Right ventricle myocardium superior (tissue), 1 donor: ENCODE measurements at places on chromosomes 1 and 21.
A peak's percentile ranks its signal among the peaks of the same experiment; 100 is the strongest.

DNA sequence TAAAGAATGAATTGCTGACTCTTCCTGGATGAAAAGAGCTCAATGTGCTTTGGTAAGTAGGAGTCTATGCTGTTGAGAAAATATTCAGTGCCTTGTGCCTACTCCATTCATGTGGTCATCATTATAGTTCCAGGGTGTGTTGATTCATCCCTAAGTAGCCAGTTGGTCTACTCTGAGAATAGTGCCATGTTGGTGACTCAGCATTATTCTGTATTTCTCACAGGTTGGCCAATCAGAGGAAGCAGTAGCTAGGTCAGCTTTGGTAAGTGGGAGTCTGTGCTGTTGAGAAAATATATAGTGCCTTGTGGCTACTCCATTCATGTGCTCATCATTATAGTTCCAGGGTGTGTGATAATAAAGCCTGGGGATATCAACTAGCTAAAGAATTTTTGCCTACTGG, 397.3 kb downstream of the AGBL4 start:
- DNase-seq = no peak

DNA sequence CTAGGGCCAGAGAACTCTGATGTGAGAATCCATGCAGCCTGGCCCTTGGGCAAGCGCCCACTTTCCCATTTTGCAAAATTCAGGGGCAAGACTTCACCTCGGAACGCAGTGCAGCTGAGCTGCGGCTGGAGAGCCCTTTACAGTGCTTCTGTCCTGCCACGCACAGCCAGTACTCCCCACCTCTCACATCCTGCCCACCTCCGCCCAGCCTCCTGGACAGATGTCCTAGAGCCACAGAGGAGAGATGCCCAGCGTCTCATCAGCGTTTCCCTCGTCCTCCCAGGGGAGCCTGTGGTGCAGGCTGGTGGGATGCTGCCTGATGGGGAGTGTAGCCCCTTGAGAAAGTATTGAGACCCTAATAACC, 29.6 kb downstream of the RUNX3 start:
- no peak for DNase-seq

DNA sequence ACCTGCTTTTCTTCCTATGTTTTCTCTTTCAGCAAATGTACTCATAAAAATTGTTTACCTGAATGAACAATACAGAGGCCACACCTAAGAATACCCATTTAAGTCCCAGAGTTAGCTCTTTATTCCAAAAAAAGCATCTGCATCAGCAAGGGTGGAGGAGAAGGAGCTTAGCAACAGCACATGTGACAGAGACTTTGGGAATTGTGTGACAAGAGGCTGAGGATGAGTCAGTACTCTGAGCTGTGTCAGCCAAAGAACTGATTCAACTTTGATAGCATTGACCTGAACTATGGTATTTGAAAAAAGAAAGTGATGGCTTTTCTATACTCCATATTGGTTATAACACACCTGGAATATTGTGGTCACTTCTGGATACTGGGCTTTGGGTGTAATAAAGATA, 162.7 kb downstream of the ZNF648 start:
- DNase-seq = no peak

DNA sequence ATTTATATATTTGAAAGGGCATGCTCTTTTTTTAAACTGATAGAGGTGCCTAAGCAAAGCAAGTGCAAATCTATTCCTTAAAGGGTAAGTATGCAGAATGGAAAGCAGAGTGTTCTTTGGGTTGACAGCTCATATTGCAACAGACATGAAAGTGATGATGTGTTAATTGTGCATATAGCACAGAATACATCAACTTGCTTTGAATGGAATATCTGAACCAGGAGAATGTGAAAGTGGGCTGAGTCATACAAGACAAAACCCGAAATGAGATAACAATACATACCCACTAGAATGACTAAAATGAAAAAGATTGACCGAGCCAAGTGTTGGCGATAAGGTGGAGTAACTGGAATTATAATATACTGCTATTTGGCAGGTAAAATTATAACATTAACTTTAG, 4.3 kb downstream of the CR1 start:
- no peak for DNase-seq

GRCh38 chr1:32448773-32449456, 16.0 kb upstream of the ZBTB8B start:
- no peak for DNase-seq

DNA sequence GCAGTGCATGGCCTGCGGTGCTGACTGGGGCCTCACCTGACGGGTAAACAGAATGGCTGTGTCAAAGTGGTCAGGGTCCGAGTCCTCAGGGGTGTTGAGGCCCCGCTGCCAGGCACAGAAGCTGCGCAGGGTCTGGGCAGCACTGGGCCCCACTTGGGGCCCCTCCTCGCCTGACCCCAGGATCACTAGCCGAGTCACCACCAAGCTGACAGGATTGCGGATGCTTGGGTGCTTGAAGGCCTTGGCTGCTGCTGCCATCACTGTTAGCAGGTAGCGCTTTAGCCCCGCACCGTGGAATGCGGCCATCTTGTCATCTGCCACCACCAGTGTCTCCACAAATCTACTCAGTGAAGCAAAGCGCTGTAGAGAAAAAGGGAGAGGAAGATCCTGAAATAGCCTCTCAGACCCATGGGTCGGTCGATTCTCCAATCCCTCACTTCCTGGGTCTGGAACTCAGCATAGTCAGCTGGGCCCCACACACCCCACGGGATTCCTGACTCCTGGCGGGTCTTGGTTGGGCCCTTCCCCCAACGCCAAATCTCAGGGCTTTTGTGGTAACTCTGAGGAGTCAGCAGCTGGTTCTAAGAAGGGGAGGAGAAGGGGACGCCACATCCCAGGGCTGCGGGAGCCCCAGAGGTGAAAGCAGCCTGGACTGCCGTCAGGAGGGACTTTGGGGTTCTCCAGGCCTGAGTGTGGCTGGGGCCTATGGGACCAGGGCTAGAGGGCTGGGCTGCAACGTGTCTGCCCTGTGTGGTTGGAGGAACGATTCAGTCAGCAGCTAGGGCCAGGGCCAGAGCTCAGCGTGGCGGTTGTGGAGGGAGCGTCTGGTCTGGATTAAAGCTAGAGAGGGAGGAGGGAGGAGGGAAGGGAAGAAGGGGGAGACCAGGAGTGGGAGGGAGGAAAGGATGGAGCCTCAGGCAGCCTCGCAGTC, 2.1 kb downstream of the ADAMTS4 start:
- DNase-seq = peak; percentile 72

- DNase-seq = no peak
Measured at GRCh38 chr1:107574044-107574443, 390.9 kb downstream of the VAV3 start.

GRCh38 chr1:17582124-17582774, 42.8 kb downstream of the ARHGEF10L start:
- DNase-seq = no peak

DNA sequence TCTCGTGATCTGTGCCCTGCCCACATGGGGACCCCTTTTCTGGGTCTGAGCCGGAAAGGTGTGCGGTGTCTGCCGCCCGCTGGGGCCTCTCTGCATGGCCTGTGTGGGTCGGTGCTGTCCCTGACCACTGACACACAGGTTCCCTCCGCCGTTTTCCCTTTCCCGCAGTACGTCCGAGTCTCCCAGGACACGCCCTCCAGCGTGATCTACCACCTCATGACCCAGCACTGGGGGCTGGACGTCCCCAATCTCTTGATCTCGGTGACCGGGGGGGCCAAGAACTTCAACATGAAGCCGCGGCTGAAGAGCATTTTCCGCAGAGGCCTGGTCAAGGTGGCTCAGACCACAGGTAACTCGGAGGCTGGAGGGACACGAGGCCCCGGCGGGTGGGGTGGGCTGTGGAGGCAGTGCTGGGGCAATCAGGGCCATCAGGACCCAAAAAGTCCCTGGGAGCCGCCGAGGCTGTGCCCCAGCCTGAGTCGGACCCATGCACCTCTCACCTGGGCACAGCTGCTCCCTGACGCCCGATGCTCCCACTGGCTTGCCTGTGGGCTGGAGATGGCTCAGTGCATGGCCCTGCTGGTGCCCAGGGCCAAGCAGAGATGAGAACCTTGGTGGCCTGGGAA, 13.3 kb downstream of the TRPM2 start:
- peak; percentile 33 for DNase-seq

DNA sequence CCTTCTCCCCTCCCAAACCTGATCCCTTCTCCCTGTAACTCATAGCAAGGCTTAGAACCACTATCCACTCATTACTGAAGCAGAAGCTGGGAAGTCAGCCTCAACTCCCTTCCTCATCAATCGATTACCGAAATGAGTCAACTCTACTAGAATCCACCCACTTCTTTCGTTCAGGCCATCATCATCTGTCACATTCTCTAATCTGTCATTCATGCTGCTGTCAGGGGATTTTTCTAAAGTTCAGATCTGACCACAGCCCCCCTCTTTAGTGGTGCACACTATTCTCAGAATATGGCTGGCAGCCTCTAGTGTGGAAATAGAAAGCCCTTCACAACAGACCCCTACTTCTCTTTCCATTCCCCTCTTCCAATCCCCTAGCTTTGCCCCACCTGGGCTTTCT, 5.1 kb downstream of the NT5C1A start:
- no peak for DNase-seq

GRCh38 chr1:17958704-17959103, 148.9 kb upstream of the IGSF21 start:
- no peak for DNase-seq

DNA sequence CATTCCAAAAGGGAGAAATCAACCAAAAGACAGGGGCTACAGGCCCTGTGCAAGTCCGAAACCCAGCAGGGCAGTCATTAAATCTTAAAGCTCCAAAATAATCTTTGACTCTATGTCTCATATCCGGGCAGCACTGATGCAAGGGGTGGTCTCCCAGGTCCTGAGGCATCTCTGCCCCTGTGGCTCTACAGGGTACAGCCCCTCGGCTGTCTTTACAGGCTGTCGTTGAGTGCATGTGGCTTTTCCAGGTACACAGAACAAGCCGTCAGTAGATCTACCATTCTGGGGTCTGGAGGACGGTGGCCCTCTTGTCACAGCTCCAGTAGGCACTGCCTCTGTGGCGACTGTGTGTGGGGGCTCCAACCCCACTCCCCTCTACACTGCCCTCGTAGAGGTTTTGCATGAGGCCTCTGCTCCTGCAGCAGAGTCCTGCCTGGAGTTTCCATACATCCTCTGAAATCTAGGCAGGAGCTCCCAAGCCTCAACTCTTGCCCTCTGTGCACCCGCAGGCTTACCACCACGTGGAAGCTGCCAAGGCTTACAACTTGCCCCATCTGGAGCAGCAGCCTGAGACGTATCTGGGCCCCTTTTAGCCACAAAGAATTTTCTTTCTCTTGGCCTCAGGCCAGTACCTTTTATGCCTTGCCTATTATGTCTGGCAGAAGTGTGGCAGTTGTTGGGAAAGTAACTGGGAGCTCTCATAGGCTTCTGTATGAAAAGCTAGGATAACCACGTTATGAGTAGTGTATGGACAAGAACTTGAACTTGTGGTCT, 52.5 kb downstream of the POU2F1 start:
- DNase-seq = no peak

DNA sequence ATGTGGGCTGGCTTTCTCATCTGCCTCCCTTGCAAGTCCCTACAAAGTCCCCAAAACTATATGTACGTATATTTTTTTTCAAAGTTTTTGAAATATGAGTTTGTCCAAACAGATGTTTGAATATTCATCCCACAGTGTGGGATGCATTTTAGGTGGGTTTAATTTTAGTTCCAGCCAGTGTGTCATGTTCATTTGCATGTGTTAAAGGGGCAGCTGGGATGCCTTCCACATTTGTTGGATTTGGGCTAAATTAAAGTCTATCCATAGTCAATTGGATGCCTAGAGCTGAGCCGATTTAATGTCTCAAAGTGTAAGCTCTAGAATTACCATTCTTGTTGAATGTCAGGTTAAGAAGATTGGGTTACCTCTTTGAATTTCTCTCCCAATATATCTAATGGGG, 139.2 kb downstream of the GALNT2 start:
- DNase-seq = no peak

GRCh38 chr1:113681596-113682337, 77.5 kb downstream of the PHTF1 start:
- no peak for DNase-seq

DNA sequence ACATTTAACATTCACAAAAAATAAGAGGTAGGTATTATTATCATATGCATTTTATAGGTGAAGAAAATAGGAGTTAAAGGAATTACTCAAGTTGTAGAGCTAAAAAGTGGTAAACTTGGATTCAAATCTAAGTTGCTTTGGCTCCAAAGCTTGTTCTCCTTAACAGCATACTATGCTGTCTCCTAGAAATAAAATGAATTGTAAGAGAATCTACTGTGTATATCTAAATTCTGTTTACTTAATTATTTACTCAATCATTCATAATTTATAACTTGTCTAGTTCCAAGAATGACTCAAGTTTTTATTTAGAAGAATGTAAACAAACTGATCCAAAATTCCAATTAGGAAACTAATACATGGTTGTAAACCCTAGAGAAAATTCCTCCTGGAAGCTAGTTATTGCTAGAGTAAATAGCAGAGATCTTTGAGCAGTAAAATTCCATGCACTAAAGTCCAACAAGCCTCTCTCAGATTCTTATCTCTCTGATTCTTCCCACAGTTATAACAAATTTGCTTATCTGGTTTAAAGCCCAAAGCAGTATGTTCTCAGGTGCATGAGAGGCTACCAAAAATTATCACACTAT, 132.5 kb upstream of the DPT start:
- no peak for DNase-seq

DNA sequence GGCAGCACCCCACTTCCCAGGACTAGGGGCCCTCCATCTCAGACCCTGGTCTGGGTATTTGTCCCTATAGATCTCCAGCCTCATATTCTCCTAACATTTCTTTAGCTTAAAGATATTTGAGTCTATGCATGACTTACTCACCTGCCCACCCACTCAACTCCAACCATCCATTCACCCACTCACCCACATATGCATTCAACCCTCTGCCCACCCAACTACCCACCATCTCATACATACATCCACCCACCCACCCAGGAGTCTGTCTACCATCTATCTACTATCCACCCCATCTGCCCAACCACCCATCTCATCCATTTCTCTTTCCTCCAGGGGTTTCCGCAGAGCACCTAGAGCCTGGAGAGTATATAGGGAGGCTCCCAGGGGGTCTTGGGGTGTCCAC, 42.7 kb downstream of the FAAH start:
- no peak for DNase-seq

GRCh38 chr1:85602571-85602970, 22.0 kb downstream of the CCN1 start:
- DNase-seq = no peak

DNA sequence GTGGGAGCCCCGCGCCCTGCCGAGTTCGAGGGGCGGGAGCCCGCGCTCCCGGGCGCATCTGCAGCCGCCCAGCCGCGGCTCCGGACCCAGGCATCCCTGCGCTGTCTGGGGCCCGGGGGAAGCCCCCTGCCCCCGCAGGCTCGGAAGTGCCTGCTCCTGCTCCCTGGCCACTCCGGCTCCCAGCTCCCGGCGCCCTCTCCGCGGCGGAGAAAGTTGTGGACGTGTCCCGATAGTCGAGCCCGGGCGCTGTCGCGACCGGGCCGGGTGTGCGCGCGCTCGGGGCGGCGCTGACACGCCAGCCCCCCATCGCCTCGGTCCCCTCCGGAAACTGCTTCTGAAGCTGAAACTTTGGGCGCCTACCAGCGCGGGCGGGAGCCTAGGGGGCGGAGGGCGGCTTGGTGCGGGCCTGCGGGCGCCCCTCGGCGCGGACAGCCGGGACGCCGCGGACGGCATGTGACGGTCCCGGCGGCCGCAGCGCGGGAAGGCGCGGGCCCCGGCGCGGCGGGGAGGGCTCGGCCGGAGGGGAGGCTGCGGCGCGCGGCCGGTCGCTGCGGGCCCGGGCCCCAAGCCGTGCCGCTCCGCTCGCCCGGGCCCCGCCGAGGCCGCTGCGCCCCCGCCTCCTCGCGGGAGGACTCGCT, 515 bp downstream of the MAN1C1 start:
- DNase-seq = no peak
